ENCODE measurements at places on chromosomes 6 and 20.

- no peak for DNase-seq
Observed at GRCh38 chr6:105790635-105791034, 295.5 kb upstream of the PRDM1 start.

DNA sequence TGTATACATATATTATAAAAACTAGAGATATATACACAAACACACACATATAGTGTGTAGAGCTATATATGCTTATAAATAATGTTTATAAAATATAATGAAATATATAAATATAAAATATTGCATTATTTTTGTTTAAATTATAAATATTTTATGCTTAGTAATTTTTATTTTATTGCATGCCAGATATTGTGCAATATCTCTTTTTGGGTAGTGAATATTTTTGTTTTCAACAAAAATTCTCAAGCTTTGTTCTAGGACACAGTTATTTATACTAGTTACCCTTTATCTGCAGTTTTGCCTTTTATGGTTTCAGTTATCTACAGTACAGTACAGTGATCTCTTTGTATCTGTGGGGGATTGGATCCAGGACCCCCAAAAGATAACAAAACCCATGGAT lies 52.2 kb downstream of the PFDN4 start:
- DNase-seq, result no peak

- no peak for DNase-seq
Observed at GRCh38 chr6:6918216-6918983, 189.4 kb upstream of the RREB1 start.

DNA sequence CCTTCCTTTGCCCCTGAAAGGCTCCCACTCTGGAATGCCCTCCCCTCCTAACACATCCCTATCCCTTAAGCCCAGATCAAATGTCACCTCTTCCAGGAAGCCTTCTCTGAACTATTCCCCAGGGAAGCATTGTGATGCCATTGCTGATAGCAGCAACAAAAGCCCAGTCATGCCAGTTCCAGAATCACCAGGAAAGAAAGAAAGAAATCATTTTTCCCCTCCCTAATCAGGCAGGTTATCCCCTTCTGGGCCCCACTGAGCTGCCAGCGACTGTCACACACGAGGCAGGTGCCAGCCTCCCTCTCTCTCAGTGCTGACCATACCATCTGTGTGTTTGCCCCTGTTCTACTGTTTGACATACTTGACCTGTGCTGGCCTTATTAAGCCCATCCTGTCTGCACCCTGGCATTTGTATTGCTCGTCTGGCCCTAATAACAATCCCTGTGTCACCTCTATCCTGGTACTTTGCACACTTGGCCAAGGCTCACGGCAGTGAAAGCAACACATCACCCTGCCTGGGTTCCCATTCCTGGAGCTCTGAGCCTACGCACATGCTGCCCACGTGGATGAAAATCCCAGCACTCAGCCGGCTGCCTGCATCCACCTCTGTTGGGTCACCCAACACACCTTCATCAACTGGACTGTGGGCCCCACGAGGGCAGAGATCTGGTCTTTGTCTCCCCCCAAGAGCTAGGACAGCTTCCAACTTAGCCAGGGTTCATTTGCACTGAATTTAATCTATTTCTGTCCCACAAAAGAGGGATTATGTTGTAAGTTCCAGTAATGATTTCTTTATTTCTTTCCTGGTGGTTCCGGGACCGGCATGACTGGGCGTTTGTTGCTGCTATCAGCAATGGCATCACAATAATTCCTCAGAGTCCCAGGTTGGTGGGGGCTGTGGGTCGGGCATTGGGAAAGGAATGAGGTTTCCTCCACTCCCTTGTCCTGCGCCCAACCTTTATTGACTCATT lies 5.3 kb upstream of the BPIFB1 start:
- no peak for DNase-seq

DNA sequence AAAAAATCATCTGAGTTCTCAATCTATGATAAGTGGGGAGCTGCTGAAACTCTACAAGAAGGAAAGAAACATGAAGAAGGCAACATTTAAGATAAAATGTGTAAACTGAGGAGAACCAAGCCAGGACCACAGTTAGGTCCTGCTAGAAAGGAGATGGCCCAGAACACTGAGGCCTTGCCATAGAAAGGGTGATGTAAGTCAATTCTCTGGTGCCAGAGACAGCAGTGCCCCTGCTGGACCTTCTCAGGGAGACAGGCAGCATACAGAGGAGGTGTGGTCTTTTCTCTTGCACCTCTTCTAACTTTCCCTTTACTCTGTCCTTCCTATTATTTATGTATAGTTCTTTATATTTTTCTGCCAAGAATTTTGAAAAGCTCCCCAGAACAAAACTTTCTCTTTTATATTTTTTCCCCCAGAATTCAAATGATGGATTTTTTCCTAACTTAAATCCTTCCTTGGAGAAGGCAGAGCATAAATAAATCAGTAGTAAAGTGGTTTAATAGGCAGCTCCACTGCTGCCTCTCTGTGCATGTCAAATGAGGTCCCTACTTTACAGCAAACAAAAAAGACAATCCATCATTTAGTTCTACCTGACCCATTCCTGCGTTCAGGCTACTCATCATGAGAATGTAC lies 9.0 kb downstream of the UQCC2 start:
- DNase-seq, result no peak

DNA sequence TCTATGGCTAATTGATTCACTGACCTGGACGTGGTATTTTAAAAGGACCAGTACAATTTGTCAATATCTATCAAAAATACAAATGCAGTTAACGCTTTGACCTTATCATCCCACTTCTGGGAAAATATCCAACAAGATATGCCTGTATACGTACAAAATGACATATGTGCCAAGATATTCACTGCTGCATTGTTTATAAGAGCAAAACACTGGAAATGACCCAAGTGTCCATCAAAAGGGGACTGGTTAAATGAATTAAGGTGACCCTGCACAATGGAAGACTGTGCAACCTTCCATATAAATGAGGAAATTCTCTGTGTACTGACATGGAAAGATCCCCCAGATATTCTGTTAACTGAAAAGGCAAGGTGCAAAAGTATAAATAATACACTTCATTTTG lies 13.9 kb downstream of the TRAM2 start:
- no peak for DNase-seq

DNA sequence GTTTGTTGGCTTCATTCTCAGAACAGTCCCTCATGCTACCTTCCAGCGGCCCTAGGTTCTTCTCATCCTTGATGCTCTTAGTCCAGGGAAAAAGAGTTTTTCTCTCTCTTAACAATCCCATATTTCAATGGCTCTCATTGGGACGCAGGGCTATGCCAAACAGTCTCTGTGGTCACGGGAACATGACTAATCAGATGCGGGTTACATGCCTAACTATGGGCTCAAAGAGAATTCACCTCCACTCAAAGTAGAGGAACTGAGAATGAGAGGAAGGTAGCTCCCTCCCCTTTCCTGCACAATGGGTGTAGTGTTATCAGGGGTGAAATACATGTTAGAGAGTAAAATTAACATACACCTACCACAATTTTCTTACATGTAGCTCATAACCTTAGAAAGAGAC lies 18.1 kb upstream of the ATRN start:
- no peak for DNase-seq

GRCh38 chr6:123965894-123966293 lies 162.2 kb downstream of the NKAIN2 start:
- peak; percentile 15 for DNase-seq

- DNase-seq, result no peak
Observed at GRCh38 chr6:93403390-93403789, 16.0 kb downstream of the EPHA7 start.

- DNase-seq, result no peak
Observed at GRCh38 chr6:7914991-7915789, 4.6 kb upstream of the TXNDC5 start.

DNA sequence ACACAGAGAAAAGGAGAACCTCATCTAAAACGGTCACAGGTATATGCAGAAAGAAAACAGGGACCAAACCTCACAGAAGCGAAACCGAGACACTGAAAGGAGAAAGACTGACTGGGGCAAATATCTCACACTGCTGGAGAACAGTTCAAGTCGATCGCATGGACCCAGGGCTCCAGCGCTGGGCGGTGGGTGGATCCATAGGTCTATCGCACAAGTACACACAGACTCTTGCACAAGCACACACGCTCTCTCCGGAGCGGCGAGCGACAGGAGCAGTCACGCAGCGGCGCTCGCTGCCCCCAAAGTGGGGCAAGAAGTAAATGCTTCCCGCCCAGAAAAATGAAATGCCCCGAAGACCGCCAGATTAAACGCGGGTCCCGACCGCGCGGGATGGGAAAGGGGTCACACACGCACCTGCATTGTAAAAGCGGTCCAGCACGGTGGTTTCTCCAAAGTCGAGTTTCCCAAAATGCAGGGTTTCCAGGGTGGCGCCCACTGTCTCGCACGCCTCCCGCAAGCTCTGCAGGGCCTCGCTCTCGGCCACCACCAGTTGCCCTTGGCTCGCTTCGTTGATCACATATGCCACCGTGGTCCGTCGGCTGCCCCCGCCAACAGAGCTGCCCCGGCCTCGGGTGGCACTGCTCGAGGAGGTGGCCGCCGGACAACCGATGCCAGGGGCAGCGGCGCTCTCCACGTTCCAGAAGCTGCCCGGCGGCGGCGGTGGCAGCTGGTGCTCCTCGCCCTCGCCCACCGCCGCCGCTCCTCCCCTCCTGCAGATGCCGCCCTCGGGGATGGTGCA lies 782 bp downstream of the MAP3K5 start:
- DNase-seq, result peak; percentile 11

- no peak for DNase-seq
Observed at GRCh38 chr6:2826131-2826530, 15.5 kb downstream of the SERPINB1 start.

- no peak for DNase-seq
Observed at GRCh38 chr20:10812759-10813327, 139.0 kb upstream of the JAG1 start.

DNA sequence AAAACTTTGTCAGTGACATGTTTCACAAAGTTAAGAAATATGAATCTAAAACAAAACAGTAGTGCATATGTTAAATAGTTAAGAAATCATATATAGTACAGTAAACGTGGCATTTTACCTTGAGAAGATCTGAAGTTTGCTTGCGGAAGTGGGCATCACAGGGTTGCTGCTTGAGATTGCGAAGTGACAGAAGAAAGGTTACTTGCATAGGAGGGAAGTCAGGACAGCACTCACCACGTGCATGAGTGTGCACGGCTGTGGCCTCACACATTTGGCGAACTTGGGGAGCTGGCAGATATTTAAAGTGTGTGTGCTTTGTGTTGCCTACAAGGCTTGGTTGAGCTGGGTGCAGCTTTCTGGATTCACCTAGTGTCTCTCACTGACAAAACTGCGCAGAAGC lies 431.5 kb upstream of the ARID1B start:
- DNase-seq, result no peak

- DNase-seq, result no peak
Observed at GRCh38 chr6:34272013-34272926, 23.5 kb upstream of the SMIM29 start.

DNA sequence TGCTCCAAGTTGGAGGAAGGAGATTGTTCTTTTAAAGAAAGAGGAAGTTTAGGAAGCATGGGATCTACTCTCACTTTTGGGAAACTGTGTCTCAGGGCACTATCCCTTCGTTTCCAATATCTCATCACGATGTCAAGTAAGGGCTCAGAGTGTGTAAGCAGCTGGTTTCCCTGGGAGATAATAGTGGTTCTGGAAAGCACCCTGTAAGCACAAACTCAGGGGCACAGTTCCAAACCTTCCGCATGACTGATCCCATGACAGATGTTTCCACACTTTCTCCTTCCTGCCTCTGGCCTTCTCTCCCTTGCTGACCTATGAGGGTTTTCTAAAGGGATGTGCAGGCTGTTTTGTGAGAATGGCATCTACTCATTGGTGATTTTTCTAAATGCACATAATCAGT lies 33.9 kb downstream of the ADTRP start:
- DNase-seq, result peak; percentile 29

DNA sequence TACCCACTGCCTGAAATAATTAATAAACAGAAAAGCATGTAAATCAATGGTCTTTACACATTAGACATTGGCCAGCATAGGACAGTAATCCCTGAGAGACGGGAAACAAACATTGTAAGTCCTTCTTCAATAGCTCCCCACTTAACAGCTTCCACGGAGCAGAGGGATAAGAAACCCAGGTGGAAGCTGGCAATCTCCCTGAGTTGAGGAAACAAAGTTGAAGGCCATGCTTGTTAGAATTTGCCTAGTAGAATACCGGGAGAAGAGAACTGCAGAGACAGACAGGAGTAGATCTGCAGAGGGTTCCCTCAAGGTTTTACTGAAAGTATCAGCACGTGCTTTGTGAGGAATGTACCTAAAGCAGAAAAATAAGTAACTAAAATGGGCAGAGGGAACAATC lies 33.9 kb downstream of the REV3L start:
- DNase-seq, result no peak

DNA sequence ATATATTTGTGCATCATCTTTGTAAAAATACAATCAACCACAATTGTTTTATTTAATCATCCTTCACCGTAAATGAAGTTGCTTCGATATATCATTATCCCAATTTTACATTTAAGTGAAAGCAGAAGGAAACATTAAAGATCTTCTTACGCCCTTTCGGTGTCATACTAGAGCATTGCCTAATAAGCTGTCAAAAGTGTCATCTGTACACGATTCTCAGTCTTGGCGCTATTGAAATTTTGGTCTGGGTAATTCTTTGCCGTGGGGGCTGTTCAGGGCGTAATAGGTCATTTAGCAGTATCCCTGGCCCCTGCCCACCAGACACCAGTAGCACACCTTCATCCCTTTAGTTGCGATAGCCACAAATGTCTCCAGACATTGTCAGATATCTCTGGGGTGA lies 40.4 kb upstream of the TMEM170B start:
- DNase-seq, result no peak

DNA sequence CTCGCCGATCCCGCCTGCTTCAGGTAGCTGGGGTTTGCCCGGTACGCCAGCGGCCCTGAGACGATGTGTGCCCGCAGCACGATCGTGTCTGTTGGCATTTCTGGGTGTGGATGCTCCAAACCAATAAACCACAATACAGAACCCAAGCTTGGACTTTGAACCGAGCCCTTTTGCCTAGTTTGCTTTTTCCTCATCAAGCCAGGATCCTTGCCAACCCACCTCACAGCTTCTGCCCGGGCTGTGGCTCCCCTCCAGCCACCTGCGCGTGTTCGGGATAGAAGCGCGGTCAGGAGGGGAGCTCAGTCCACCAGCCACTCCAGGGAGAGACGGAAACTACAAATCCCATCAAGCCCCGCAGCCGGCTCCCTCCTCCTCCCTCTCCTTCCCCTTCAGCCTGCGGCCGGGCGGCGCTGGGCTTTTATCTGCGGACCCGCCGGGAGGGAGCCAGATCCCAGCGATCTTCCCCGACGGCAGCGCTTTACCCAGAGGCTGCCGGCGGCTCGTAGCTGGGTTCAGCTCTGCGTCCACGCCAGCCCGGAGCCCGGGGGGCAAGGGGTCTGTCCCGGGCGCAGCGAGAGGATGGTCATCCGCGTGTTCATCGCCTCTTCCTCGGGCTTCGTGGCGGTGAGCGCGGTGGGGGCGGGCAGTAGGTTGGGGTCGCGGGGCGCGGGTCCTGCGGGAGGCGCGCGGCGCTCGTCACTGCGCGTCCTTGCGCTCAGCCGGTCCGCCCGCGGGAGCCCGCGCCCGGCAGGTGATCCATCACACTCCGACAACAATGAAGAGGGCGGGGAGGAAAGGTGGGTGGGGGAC lies at the start of gene SH3BGRL2:
SH3BGRL2 (plus strand) TSS at position 447 of the 810 bp plus-strand sequence; CDS start at position 580, 133 bp downstream.
- DNase-seq, result peak; percentile 52
